Kasumi-1 (cell line): ENCODE measurements at places on chromosomes 1 and 21.

DNA sequence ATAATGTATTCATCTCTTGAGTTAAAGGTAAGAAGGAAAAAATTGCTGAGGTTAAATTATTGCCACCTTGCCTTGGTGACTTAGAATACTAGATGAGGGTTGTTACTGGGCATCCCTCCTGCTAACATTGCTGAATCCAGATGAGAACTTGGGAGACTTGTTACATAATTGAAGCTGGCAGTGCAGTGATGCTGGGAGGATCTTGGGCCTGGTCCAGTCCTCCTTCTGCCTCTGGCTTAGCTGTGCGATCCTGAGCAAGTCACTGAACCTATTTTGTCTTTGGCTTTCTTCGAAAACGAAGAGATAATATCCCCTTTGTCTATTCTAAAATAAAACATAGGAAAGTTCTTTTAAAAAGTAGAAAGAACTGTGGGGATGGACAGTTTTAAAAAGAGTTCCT is 244.9 kb upstream of the NRIP1 start:
- DNase-seq, result no peak

GRCh38 chr1:180945151-180945550 is 32.5 kb downstream of the KIAA1614 start:
- DNase-seq, result no peak

- no peak for DNase-seq
Observed at GRCh38 chr1:84164567-84165021, 20.5 kb downstream of the PRKACB start.

DNA sequence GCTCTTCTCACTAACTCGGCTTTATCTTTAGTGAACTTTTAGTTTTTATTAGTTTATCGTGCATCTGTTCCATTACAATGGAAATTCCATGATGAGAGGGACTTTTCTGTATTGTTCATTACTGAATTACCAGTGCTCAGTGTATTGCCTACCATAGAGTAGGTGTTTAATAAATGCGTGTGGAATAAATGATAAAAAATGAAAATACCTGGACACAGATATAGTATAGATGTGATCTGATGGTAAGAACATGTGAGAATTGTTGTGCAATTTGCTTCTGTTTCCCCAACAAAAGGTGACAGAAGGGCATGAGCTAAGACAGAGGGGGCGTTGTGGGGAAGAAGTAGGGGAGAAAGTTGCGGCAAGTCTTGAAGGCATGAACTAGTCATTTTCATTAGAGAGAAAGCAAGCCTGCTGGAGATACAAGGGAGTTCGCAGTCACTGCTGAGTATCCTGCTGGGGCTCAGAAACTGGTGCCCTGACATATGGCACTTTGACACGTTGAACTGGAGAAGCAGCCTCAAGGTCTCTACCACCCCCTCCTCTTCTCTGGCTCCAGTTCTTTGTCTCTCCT is 5.6 kb upstream of the COG2 start:
- no peak for DNase-seq

DNA sequence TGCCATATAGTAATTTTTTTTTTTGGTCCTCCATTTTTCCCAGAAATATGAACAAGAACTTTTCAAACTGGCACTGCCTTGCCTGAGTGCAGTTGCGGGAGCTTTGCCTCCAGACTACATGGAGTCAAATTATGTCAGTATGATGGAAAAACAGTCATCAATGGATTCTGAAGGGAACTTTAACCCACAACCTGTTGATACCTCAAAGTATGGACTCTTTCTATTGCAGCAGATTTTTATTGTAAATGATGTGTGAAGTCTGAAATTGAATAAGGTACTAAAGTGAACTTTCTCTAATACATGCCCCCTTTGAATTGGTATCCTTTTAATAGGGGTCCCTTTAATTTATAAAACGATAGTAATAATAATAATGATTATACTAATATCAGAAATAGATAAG is 234.9 kb downstream of the ZP4 start:
- DNase-seq, result no peak

- no peak for DNase-seq
Observed at GRCh38 chr1:40620586-40621210, 44.8 kb downstream of the RIMS3 start.

DNA sequence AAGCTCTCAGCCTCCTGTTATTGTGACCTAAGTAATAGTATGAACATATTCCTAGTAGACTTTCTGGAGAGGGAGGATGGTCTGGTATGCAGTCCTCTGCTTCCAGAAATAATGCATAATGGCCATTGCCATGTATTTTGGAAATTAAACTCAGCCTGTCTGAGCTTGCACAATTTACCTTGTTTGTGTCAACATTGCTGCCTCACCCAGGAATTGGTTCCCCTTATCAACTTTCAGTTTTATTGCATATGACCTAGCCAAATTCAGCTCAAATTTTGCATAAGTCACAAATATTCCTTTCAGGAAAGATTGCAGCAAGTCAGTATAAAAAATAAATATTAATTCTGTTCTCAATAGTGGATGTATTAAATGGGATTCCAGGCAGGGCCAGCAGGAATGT is 101.9 kb upstream of the SLC5A9 start:
- DNase-seq, result no peak

GRCh38 chr1:232891071-232891470 is 59.3 kb upstream of the NTPCR start:
- DNase-seq, result peak; percentile 93

DNA sequence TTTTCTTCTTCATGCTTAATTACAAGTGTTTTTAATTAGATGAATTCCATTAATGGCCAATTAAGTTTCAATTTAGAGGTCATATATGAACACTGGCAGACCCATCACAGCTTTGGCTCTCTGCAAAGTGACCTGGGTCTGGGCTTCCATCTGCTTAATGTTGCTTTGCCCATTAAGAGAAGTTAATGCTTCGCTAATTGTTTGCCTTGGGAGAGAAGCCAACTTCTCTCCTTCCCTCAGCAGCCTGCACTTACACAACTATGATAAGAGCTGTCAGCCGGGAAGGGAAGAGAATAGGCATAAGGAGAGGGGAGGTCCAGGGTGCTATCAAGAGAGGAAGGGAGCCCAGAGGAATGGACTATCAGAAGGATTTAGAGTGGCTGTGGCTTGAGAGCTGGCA is 29.0 kb upstream of the CCDC190 start:
- DNase-seq, result no peak

- no peak for DNase-seq
Observed at GRCh38 chr21:29117372-29117955, 13.0 kb upstream of the MAP3K7CL start.

DNA sequence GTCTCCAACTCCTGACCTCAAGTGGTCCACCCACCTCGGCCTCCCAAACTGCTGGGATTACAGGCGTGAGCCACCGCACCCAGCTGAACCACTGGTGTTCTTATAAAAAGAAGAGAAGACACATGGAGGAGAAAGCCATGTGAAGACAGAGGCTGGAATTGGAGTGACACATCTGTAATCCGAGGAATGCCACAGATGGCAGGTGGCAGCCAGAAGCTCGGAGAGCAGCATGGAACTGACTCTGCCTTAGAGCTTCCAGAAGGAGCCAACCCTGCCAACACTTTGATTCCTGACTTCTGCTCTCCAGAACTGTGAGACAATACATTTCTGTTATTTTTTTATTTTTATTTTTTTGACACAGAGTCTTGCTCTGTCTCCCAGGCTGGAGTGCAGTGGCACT is 59.0 kb upstream of the ATP2B4 start:
- no peak for DNase-seq

DNA sequence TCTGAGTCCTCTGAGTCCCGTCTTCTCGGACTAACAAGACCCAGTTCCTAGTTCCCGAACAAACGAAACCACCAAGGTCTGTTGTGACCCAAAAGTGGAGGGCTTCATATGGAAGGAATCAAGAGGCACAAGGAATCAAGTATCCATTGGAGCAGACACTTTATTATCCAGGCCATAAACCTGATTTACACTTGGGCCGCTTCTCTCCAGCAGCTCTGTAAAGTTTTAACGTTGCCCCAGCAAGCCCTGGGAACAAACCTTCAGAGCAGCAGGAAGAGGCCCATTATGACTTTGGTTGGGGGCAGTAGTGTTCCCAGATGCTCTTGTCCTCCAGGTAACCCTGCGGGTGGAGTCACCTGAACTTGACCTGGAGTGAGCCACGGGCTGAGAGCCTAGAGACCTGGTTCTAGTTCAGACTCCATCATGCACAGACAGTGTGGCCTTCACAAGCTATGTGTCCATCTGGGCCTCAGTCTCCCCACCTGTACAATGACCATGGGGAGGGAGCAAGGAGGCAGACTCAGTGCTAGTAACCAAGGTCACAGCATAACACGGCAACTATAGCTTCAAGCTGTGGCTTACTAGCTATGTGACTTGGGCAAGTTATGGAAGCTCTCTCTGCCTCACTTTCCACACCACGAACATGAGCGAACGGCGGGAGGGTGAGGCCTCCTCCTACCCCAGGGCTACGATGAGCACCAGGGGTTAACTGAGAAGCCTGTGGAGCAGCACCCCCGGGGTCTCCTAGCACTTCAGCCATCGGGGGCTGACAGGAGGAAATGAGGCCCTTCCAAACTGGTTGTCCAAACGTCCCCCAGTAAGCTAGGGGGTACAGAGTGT is 95.7 kb downstream of the GLIS1 start:
- no peak for DNase-seq

DNA sequence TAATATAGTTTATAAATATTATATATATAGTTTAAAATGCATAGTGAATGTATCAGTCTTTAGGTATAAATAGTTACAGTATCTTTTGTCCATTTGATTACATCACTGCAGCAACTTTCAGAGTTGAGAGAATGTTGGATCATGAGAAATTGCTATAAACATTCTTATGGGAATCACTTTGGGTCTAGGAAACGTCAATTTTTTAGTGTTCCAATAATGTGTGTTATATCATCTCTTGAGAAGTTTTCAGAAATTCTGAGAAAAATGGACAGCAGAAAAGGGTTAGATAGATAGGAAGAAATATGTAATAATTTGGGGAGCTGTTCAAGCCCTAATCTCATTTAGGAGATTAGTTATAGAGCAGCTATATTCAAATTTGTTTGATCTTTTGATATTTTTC is 185.2 kb upstream of the SGIP1 start:
- DNase-seq, result no peak

DNA sequence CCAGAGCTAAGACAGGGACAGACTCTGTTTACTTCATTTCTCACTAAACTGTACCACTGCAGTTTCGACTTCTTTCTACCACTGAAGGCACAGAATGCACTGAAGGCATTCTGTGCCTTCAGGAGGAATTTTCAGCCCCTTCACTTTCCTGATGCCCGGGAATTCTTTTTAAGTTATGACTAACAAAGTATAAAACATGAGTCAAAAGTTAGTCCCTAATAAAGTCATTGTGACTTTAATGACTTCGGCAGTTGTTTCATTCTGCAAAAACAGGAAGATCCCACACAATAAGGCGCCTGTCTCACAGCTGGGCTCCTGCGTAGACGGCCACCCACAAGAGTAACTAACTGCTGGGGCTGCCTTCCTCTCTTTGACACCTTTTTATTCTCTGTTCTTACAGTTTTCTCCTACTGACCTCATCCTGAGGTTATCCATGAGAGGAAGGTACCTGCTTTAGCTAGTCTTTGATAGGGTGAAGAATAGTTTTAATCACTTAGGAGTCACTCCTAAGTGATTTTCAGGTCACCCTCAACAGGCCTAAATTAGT is 183.9 kb upstream of the SGIP1 start:
- peak; percentile 80 for DNase-seq

DNA sequence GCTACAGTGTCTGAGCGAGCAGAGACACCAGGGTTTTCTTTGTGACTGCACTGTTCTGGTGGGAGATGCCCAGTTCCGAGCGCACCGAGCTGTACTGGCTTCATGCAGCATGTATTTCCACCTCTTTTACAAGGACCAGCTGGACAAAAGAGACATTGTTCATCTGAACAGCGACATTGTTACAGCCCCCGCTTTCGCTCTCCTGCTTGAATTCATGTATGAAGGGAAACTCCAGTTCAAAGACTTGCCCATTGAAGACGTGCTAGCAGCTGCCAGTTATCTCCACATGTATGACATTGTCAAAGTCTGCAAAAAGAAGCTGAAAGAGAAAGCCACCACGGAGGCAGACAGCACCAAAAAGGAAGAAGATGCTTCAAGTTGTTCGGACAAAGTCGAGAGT is 2.7 kb downstream of the ZBTB18 start:
- no peak for DNase-seq

GRCh38 chr1:109784551-109785252 is 21.0 kb upstream of the EPS8L3 start:
- no peak for DNase-seq

DNA sequence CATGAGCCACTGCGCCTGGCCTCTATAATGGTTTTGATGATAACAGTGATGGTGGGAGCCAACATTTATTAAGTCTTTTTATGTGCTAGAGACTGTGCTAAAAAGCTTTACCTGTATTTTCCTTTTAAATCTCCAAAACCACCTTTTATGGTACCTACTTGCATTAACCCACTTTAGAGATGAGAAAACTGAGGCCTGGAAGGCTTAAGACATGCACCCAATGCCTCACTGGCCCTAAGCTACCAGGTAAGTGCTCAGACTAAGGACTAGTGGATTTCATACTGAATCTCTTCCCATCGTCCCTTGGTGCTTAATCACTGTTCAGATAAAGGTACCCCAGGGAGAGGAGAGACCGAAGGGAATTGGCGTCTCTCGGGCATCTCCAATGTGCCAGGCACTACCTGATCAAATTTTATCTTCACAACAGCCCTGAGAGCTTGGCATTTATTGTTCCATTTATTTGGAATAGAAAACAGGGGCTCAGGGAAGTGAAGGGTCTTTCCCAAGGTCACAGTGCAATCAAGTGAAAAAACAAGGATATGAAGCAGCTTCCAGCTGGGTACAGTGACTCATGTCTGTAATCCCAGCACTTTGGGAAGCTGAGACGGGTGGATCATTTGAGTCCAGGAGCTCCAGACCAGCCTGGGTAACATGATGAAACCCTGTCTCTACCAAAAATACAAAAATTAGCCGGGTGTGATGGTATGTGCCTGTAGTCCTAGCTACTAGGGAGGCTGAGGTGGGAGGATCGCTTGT is 84.2 kb downstream of the LACTBL1 start:
- DNase-seq, result no peak

DNA sequence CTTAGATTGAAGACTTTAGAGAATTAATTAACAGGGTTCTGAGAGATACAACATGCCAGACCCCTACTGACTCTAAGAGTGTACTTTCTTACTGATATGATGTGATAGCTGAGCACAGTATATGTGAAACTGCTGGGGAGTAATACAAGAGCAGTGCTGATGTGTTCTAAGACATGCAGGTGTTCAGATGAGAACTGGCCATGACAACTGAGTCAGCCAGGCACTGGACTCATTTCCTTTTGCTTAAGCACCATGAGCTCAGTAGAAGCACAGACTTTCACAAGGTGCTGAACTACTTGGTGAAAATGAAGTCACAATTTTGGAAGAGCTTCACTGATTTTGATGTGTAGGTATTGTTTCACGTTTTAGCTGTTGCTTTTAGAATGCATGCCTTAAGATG is 15.9 kb upstream of the POGZ start:
- DNase-seq, result no peak

GRCh38 chr1:109369167-109369746 is 28.5 kb downstream of the SORT1 start:
- DNase-seq, result peak; percentile 39

- no peak for DNase-seq
Observed at GRCh38 chr1:36182734-36183133, 26.8 kb downstream of the MAP7D1 start.
